Activated T-helper 1 cell treated with anti-CD3 and anti-CD28 coated beads, Interleukin-12 subunit alpha, Interleukin-12 subunit beta, Interleukin-2, Interleukin-4 antibody, amounts not matched to agents 30 ng/mL and 10 ng/mL and 1 ng/mL, durations not matched to agents 14 hours and 24 hours and 36 hours (primary cell): ENCODE measurements at places on chromosomes 13 and 19. TPM values are rescaled to one million over a fixed set of nuclear protein-coding genes. Genes with fewer than 3 reads are reported as not detected.

DNA sequence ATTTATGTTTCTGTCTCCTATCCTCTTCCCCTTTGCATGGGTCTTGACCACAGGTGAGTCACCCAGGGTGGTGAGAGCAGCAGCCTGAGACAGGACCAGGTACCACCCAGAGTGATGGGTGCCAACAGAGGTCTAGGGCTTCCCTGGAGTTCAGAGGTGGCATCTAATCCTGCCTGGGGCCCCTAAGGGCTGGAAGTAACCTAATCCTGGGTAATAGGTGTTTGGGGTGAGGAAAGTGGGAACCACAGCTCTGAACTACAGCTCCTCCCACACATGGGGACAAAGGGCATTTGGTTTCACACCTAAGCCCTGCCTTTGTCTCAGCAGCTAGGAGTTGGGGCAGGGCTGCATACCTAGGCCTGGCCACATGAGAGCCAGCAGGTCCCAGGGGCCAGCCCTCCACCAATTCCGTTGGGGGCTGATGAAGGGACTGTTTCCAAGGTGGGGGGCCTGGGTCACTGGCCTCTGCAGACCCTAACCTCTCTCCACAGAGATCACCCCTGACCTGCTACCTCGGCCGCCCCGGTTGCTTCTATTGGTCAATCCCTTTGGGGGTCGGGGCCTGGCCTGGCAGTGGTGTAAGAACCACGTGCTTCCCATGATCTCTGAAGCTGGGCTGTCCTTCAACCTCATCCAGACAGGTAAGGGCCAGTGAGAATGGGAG lies 8.0 kb downstream of the SPHK2 start:
- DNase-seq = no peak

DNA sequence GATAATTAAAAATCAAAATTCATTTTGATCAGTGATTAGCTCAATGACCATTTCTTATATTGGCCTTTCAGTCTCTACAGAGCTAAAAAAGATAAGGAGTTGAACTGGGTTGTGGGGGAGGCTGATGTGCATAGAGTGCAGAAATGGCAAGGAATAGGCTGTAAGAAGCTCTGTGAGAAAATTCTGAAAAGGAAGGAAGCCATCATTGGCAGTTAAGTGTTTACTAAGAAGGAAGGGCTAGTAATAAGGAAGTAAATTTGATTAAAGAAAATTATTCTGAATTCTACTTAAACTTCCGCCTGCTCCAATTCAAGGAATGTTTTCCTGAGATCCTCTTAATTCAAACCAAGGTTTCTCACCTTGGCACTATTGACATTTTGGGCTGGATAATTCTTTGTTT lies 187.5 kb downstream of the MZT1 start:
- no peak for DNase-seq

DNA sequence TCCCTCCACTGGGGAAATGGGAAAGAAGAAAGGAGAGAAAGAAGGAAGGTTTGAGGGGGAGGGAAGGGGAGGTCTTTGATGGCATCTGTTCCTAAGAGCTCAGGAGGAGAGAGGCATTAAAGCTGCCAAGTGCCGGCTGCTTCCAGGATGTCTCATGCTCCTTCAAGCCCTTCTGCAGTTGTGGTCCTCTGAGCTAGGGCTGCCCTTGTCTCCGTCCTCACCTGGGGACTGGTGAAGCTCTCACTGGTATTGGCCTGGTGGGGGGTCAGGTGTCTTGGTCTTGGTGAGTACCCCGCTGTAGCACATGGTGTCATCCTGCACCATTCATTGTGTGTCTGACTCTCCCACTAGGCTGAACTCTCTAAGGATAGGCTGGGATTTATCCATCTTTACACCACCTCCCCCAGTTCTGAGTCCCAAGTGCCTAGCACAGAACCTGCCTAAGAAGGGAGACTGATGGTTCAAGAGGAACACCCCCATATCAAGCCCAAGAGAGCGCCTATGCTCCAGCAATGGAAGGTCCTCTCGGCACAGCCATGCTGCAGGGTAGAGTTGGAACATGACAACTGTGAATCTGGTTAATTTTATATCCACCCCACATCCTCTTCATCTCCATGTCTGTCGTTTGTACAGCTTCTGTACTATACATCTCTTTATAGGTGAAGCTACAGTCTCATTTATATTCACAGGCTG lies 83.7 kb downstream of the AKAP11 start:
- no peak for DNase-seq

- no peak for DNase-seq
Observed at GRCh38 chr13:103515410-103515809, 449.2 kb upstream of the SLC10A2 start.

DNA sequence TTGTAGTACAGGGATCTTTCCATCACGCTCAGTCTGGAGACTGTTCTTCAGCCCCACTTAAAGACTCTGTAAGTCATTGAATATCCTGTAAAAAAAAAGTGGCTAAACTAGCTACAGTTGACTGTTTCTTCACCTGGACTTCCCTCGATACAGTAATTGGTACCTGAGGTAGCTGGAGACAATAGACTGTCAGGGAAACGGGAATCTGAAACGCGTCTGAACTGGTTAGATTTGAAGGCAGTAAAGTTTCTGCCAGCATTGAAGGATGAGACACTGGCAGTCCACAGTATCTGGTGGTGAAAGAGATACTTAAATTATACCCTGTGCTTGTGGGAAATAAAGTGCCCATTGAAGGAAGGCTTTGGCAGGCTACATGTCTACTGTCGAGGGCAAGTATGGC lies 550.5 kb downstream of the IRS2 start:
- DNase-seq = no peak

- DNase-seq = no peak
Observed at GRCh38 chr19:18501832-18502231, 20.0 kb downstream of the ELL start.

DNA sequence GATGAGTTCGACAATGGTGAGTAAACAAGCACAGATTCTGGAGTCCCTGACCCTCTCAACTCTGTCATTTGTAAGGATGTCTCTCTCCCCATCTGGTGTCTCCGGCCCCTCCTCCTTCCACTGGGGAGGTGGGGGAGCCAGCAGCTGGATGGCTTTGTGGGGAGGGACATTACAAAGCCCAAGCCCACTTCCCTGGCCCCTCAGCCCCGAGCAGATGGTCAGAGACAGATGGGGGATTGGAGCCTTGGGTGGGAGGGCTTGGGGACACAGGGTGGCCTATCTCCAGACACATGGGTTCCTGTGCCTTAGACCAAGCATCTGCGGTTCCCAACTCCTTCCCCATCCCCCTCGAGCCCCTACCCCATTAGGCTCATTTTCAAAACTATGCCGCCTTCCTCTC lies 2.5 kb downstream of the TIMM50 start:
- DNase-seq = no peak

- DNase-seq = no peak
Observed at GRCh38 chr19:19775891-19776205, 42.9 kb upstream of the ZNF14 start.

DNA sequence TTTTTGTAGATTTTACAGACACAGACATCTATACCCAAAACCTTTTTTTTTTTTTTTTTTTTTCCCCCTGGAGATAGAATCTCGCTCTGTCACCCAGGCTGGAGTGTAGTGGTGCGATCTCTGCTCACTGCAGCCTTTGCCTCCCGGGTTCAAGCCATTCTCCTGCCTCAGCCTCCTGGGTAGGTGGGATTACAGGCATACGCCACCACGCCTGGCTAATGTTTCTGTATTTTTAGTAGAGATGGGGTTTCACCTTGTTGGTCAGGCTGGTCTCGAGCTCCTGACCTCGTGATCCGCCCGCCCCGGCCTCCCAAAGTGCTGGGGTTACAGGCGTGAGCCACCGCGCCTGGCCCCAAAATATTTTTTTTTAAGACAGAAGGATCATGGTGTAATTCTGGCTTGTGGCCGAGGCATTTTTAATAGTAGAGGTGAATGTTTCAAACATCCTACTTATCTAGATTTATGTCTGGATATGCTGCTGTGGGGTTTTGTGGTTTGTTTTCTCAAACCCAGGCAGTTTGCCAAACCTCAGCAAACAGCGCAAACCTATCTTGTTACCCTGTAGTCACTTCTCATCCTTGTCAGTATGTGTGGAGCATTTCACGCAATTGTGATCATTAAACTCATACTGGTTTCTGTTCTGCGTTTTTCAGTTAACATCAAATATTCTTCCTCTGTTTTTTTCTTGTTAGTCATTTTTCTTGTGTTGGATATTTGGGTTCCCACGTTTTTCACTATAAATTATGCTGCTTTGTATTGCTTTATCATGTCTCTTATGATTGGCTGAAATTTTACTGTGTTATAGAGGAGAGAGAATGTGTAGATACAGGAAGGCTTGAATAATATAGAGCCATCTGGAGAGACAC lies 36.2 kb upstream of the GARRE1 start:
- DNase-seq = peak; percentile 44

- DNase-seq = no peak
Observed at GRCh38 chr13:51451134-51451466, 1.7 kb downstream of the INTS6 start.

DNA sequence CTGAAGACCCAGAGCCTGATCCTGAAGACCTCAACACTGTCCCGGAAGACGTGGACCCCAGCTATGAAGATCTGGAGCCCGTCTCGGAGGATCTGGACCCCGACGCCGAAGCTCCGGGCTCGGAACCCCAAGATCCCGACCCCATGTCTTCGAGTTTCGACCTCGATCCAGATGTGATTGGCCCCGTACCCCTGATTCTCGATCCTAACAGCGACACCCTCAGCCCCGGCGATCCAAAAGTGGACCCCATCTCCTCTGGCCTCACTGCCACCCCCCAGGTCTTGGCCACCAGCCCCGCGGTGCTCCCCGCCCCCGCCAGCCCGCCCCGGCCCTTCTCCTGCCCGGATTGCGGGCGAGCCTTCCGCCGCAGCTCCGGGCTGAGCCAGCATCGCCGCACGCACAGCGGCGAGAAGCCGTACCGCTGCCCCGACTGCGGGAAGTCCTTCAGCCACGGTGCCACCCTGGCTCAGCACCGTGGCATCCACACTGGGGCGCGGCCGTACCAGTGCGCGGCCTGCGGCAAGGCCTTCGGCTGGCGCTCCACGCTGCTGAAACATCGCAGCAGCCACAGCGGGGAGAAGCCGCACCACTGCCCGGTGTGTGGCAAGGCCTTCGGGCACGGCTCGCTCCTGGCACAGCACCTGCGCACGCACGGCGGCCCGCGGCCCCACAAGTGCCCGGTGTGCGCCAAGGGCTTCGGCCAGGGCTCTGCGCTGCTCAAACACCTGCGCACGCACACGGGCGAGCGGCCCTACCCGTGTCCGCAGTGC lies 2.9 kb upstream of the MCOLN1 start:
- DNase-seq = no peak

DNA sequence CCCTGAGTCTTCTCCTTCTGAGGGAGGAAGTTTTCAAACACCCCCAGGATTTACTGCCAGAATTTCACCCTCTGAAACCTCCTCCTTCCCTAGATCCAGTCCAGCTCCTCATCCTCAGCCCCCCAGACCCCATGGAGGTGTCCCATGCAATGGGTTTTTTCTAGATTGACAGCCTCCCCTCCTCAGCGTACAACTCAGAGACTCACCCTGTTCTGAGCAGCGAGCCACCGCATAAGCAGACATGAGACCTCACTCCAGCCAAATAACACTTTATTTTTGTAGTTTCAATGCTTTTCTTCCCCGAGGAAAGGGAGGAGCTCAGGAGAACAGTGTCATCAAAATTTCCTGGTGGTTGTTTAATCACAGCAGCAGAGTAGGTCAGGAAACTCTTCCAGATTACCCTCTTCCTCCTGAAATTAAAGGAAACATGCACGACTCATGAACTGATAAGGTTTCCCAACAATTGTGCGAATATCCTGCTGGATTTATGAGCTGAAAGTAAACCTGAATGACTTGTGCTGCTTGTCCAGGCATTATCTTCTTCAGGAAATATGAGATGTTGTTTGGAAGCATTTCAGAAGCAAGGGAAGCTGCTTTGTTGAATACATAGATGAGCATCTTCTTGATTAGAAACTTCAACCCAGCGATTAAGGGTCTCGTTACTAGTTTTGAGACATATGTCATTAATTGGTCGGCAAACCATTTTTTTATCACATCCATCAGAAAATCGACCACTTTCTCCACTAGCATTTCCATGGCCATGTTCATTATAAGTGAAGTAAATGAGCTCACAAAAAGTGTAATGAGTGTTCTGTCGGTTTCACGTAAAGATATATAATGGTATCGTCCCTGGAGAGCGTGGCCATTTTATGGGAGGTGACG lies 36.2 kb downstream of the ERICH4 start:
- no peak for DNase-seq

- no peak for DNase-seq
Observed at GRCh38 chr13:23668562-23668961, 98.3 kb downstream of the TNFRSF19 start.

- DNase-seq = peak; percentile 96
Observed at GRCh38 chr19:5827891-5828660, 11.4 kb downstream of the FUT6 start.

DNA sequence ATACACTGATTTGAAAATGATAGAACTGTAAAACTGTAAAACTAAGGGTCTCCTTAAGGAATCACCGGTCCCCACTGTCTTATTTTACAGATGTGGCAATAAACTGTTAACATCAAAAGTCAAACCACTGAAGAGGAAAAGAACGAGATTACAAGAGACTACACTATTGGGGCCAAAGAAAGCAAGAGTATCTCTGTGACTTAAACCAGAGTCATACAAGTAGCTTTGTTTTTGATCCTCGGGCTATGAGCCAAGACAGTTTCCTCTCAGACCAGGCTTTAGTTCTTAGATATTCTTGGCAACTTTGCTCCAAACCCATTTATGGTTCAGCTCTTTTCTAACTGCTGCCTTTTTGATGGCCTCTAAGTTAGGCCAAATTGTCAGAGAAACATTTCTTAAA lies 113.8 kb downstream of the TBC1D4 start:
- DNase-seq = no peak

- DNase-seq = no peak
Observed at GRCh38 chr13:63209330-63210017, 1793.8 kb upstream of the PCDH20 start.

DNA sequence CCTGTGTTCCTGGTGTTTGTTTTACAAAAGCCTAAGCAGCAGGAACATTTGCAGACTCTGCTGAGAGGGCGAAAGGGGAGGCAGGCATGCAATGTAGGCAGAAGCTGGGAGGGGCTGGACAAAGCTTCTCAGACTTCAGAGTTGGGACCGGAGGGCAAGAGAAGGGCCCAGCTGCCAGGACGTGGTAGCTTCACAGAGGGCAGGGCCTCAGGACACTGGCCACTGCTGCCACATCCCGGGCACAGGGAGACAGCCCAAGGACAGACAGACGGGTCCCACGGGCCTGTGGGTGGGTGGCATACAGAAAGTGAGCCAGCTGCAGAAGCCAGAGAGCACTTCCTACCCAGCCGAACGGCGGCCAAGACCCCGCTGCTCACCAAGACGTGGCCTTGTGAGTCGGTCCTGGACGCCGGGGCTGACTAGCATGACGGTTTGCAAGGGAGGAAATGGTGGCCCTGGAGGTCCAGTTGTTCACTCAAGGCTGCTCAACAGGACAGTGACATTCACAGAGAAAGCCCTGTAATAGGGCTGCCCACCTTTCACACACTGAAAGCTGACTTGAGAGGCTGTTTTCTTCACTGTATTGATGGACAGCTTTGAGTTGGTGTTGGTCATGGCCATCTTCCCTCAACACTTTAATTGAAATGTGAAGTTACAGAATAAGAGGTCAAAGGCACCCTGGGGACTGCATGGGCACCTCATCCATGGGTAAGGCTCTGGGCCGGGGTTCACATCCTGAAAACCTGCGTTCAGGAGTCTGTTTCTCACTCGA lies 23.7 kb upstream of the TFDP1 start:
- no peak for DNase-seq

PRTN3 gene
- total RNA-seq = not detected in 2 replicates

SCN1B gene
- 1.1 and 1.2 TPM in 2 replicates for total RNA-seq

OR7D2 gene
- 0.44 TPM in 2 replicates for total RNA-seq

ZNF99 gene
- not detected in 2 replicates for total RNA-seq

KLK15 gene
- total RNA-seq = not detected in 2 replicates
